Large intestine (tissue), 12 donors: ENCODE measurements at places on chromosomes 5 and 9.

DNA sequence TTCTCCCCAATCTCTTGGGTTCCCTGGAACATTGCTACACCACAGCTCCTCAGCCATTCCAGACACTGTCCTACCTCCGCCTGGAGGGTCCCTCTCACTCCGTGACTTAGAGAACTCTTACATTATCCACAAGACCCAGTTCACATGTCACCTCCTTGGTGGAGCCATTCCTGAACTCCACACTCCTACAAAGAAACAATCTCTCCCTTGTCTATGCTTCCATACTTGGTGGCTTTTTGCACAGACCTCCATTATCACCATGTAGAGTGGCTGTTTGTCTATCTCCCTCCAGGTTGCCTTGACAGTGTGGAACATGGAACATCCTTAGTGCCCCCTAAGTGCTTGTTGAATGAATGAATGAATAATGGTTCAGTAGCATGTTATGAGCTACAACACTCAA, 105.9 kb downstream of the PAX5 start:
- no peak overlapping the region for H3K4me3 ChIP-seq
- DNase-seq, result no peak

GRCh38 chr9:114387680-114388356, at the start of gene AKNA:
TSS of gene AKNA (minus strand) at chr9:114387982. CDS start at chr9:114381333, 6,649 bp downstream.
- peak within 1 kb of the TSS; percentile 67 for H3K27ac ChIP-seq
- DNase-seq, result peak; percentile 79
- no peaks in the 10 kb centered on the region for H3K36me3 ChIP-seq

DNA sequence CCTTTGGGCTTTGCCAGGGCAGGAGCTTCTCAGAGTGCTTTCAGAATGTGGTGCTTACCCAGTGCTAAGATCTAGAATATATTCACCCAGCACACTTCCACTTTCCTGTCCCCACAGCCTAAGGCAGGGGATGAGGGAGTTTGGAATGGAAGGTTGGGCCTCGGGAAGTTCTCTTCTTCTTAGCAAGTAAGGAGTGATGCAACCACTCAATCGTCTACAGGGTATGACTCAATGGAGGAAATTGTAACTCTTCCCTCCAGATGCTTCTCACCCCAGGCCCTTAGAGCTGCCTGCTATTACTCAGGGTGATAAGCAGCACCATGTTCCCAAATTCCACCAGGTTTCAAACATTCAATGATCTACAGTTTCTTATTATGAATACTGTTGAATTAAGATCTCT, 30.8 kb upstream of the AGGF1 start:
- H3K27ac ChIP-seq, result no peak overlapping the region
- H3K36me3 ChIP-seq, result no peaks in the 10 kb centered on the region
- H3K4me3 ChIP-seq, result no peak overlapping the region
- peaks cover 4% of the 10 kb centered on the region for H3K27me3 ChIP-seq

- H3K36me3 ChIP-seq, result no peaks in the 10 kb centered on the region
- no peaks in the 10 kb centered on the region for H3K27me3 ChIP-seq
- H3K27ac ChIP-seq, result no peak overlapping the region
- H3K4me1 ChIP-seq, result peaks cover 19% of the 10 kb centered on the region
- DNase-seq, result no peak
- no peak overlapping the region for H3K4me3 ChIP-seq
Observed at GRCh38 chr9:35816708-35817107, 1.9 kb upstream of the HINT2 start.

DNA sequence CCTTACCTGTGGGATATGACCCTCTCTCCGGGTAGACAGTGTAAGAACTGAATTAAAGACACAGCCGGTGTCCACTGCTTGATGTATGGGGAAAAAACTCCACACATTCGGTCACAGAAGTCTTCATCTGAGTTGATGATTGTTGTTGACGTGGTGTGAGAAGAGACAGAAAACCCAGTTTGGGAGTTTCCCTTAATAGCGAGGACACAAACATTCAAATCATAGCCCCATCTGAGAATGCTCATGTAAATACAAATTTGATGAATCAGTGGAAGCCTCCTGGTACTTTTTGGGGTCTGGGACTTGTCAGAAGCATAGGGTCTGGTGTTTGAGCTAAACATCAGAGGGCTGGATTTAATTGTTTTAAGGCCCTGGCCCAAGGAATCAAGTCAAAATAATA, 11.0 kb downstream of the HAVCR1 start:
- no peak overlapping the region for H3K4me3 ChIP-seq
- H3K27ac ChIP-seq, result no peak overlapping the region
- no peak for DNase-seq
- no peaks in the 10 kb centered on the region for H3K36me3 ChIP-seq
